T-cell (primary cell): ENCODE measurements at places on chromosomes 7 and 10. TPM values are rescaled to one million over a fixed set of nuclear protein-coding genes. Genes with fewer than 3 reads are reported as not detected.

GRCh38 chr7:117195361-117196029 lies 127.4 kb downstream of the WNT2 start:
- no peaks in the 10 kb centered on the region for H3K27me3 ChIP-seq
- DNase-seq: no peak
- no peaks in the 10 kb centered on the region for H3K4me1 ChIP-seq
- H3K36me3 ChIP-seq: no peaks in the 10 kb centered on the region

- H3K4me1 ChIP-seq: peaks cover 21% of the 10 kb centered on the region
- H3K36me3 ChIP-seq: peaks cover 12% of the 10 kb centered on the region
- H3K27ac ChIP-seq: peak overlapping the region; percentile 64
- no peaks in the 10 kb centered on the region for H3K27me3 ChIP-seq
- no peak overlapping the region for H3K4me3 ChIP-seq
Measured at GRCh38 chr7:7569081-7569527, 2.4 kb downstream of the MIOS start.

DNA sequence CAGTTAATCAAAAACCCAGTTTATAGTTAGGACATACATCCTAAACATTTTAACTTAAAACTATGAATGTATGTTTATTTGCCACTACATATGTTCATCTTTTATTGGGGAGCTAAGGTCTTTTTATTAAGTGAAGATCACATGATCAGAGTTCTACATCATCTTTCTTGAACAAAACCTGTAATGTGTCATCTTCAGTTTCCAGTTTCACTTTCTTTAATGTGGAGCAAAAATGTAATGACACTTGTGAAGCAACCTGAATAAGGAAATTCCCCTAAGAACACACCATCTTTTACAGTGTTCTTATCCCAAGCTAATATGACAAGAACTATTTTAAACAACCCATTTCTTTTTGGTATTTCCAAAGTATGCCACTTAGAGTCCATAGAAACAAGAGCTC lies 166.7 kb upstream of the BET1 start:
- no peak for DNase-seq
- no peak overlapping the region for H3K27ac ChIP-seq
- H3K27me3 ChIP-seq: no peaks in the 10 kb centered on the region
- no peaks in the 10 kb centered on the region for H3K36me3 ChIP-seq

DNA sequence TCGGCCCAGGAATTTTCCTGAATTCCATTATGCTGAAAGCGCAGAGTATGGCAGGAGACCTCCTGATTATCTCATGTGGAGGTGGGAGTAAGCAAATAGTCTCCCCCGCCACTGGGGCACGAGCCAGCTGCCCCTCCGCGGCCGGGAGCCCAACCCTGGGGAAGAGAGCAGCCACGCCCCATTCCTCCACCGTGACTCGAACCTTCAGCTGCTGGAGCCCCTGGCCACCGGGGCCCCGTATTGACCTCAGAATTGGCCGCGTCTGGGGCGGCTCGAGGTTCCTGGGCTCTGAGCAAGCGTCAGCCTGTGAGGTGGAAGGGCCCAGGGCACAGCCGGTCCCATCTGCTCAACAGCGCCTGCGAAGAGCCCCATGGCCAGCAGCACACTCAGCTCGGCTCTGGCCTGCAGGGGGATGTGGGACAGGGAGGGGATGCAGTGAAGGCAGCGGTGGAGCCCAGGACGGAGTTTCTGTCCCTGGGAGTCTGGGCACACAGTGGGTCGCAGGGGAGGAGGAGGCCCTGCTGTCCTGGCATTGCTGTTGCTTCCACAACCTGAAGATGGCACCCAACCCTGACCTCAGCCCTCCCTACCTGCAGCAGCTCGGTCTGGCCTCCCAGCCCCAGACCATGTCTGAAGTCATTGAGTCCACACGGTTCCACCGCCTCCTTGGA lies 97.8 kb downstream of the CHST15 start:
- H3K27ac ChIP-seq: no peak overlapping the region
- H3K4me3 ChIP-seq: peak overlapping the region; percentile 29
- DNase-seq: no peak
- no peaks in the 10 kb centered on the region for H3K36me3 ChIP-seq

DNA sequence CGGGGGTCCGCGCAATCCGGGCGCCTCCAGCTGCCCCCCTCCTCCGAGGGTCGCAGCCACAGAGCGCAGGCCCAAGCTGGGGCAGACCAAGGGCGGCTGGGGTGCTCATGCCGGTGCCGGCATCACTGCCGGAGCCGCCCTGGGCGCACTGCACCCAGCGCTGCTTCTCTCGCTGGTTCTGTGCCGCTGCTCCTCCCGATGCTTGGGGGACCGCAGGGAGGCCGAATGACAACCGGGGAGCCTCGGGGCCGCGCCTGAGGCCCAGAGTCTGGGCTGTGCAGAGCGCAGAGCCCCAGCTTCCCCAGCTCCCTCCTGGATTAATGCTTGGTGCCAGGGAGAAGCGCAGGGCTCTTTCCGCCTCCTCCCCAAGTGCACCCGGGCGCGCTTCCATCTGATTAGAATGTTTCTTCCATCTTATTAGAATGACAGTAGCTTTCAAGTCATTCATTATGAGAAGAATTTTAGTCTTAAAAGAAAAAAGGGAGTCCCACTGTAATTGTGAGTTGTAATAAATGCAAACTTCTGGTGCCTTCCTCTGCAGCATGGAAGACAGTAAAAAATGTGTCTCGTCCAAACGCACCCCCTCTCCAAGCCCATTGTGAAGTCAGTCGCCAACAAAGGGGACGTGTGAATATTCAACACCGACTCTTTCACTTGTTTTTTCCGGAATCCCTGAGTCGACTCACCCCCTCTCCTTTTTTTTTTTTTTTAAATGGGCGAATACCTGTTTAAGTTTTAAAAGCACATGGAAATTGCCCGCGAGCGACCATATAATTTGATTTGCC lies 19.5 kb upstream of the PTF1A start:
- DNase-seq: no peak
- peaks cover 44% of the 10 kb centered on the region for H3K27me3 ChIP-seq
- H3K27ac ChIP-seq: no peak overlapping the region
- no peaks in the 10 kb centered on the region for H3K4me1 ChIP-seq
- no peaks in the 10 kb centered on the region for H3K36me3 ChIP-seq
- no peak overlapping the region for H3K4me3 ChIP-seq

The ANKRD61 gene
- not detected for total RNA-seq

DNA sequence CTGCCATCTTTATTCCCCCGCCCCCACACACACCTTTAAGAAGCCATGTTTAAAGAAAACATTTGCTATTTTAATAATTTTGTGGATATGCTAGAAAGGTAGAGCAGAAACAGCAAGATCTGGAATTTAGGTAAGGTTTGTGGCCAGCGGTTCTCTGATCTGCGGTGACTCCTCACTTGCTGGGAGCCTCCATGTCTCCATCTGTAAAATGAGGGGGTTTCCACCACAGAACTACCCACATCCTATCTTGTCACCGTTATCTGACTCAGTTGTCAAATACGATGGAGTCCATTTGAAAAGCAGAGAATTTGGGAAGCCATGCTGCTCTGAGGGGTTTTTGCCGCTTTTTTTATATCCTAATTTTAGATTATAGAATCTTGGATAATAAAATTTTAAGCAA lies 23.3 kb downstream of the MACC1 start:
- H3K4me3 ChIP-seq: no peak overlapping the region
- no peak for DNase-seq
- no peaks in the 10 kb centered on the region for H3K27me3 ChIP-seq
- H3K4me1 ChIP-seq: no peaks in the 10 kb centered on the region
- H3K27ac ChIP-seq: no peak overlapping the region

The HECTD2 gene
- 2.9 TPM for total RNA-seq

The PLAC9 gene
- total RNA-seq: not detected

DNA sequence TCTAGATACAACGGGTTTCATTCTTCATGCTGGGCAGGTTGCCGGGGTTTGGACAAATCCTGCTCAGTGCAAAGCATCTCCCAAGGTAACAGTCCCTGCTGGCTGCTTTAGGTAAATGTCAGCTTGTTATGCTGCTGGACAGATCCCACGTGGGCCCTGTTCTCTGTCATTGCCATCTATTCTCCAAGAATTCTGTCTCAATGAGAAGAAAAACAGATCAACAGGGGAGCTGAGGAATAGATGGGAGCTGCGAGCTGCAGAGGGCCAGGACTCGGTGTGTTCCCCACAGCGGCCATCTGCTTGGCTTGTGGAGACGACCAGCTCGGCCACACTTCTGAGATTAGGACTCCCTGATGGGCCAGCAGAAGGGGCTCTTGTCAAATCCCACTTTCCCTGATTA lies 235.2 kb downstream of the DPP6 start:
- H3K27ac ChIP-seq: no peak overlapping the region
- no peak overlapping the region for H3K4me3 ChIP-seq
- no peak for DNase-seq
- H3K4me1 ChIP-seq: no peaks in the 10 kb centered on the region

DNA sequence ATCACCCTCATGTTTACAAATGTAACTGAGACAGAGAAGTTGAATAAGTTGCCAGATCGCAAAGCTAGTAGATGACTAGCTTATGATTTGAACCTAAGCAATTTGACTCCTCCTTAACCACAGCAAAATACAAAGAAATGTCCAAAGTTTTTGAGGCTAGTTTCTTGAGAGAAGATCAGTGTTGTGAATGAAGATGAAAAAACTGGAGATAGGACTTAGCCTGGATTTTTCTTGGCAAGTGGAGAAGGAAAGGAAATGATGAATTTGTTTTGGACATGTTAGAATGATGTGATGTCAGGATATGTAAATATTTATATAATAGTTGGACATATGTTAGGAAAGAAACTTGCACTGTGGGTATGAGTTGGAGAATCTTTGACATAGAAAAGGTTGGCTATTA lies 149.8 kb downstream of the LSMEM1 start:
- H3K36me3 ChIP-seq: no peaks in the 10 kb centered on the region
- H3K4me1 ChIP-seq: no peaks in the 10 kb centered on the region
- H3K27ac ChIP-seq: no peak overlapping the region
- DNase-seq: no peak
- no peaks in the 10 kb centered on the region for H3K27me3 ChIP-seq
- H3K4me3 ChIP-seq: no peak overlapping the region

The LIPM gene
- not detected for total RNA-seq

The EPHA1 gene
- 37.1 TPM for total RNA-seq

The SORCS1 gene
- not detected for total RNA-seq

The FEZF1 gene
- not detected for total RNA-seq

DNA sequence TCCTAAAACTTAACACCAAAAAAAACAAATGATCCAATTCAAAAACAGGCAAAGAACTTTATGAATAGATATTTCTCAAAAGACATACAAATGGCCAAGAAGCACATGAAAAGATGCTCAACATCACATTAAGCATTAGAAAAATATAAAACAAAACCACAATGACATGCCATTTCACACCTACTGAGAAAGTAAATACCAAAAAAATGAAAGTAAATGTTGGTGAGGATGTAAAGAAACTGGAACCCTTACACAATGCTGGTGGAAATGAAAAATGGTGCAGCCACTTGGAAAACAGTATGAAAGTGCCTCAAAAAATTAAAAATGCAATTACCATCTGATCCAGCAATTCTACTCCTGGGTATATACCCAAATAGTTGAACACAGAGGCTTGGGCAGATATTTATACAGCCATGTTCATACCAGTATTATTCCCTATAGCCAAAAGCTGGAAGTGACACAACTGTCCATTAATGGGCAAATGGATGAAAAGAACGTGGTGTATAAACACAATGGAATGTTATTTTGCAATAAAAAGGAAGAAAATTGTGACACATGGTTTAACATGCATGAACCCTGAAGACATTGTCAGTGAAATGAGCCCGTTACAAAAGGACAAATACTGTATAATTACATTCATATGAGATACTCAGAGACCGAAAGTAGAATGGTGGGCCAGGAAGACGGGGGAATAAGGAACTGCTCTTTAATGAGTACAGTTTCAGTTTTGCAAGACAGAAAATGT lies 89.0 kb downstream of the JMJD1C start:
- H3K27me3 ChIP-seq: no peaks in the 10 kb centered on the region
- H3K36me3 ChIP-seq: no peaks in the 10 kb centered on the region
- H3K4me1 ChIP-seq: no peaks in the 10 kb centered on the region

The ATOH7 gene
- total RNA-seq: not detected

- no peaks in the 10 kb centered on the region for H3K4me1 ChIP-seq
- no peak overlapping the region for H3K4me3 ChIP-seq
- no peaks in the 10 kb centered on the region for H3K27me3 ChIP-seq
Measured at GRCh38 chr7:80040752-80041151, 93.9 kb upstream of the GNAI1 start.

GRCh38 chr10:127524229-127524628 lies 24.9 kb upstream of the NPS start:
- H3K4me1 ChIP-seq: no peaks in the 10 kb centered on the region
- DNase-seq: no peak
- peaks cover 1% of the 10 kb centered on the region for H3K27me3 ChIP-seq
- H3K27ac ChIP-seq: no peak overlapping the region
- H3K4me3 ChIP-seq: no peak overlapping the region

The AQP1 gene
- 1.8 TPM for total RNA-seq

DNA sequence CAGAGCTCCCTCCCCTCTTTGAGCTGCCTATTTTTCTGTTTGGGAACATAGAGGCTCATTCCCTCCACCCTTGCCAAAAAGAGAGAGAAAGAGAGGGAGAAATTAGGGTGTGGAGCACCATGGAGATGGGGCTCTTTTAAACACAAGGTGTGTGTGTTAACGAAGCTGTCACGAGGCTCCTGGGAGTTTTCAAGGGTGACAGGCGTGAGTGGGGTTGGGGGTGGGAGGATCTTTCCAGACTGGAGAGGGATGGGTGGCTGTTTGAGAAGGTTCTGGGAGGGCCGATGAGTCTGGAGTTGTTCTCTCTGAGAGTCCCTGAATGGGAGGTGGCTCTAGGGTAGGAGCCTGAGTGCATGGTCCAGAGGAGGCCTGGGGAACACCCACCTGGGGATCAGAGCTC lies 45.0 kb downstream of the PALD1 start:
- H3K27ac ChIP-seq: no peak overlapping the region
- H3K36me3 ChIP-seq: no peaks in the 10 kb centered on the region
- no peak for DNase-seq
- H3K4me1 ChIP-seq: no peaks in the 10 kb centered on the region

The ATP5F1C gene
- 132 TPM for total RNA-seq

- DNase-seq: no peak
- no peaks in the 10 kb centered on the region for H3K36me3 ChIP-seq
- H3K4me1 ChIP-seq: no peaks in the 10 kb centered on the region
- H3K27ac ChIP-seq: no peak overlapping the region
- H3K27me3 ChIP-seq: no peaks in the 10 kb centered on the region
- H3K4me3 ChIP-seq: no peak overlapping the region
Measured at GRCh38 chr10:79431428-79431827, 14.0 kb downstream of the ZCCHC24 start.

DNA sequence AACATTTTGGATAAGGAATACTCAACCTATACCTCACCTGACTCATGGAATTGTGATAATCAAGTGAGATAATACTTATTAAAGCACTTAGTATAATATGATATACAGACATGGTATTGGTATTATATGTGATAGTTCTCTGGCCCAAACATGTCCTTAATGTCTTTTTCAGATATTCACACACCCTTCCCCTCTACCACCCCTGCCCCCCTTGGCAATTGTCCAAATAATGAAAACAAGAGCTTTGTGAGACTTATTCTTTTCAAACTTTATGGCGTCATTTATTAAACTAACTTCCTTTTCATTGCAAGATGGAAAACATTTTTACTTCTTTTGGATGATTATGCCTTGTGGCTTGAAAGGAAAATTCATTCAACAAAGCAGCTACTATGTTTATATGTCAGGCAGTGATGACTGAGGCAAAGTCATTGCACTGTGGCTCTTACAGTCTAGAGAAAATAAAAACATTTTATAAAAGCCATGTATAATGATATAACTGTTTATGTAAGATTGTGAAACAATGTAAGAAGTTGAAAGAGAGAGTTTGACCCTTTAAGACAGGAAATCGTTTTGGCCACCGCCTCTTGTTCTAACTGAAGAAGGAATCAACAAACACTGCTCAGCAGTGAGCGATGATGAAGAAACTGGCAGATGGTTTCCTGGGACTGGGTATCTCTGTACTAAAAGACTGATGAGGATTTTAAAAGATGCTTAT lies 27.4 kb downstream of the MINPP1 start:
- no peak for DNase-seq
- no peak overlapping the region for H3K27ac ChIP-seq
- no peaks in the 10 kb centered on the region for H3K27me3 ChIP-seq
- no peak overlapping the region for H3K4me3 ChIP-seq

The TSPAN12 gene
- 0.33 TPM for total RNA-seq
